ENCODE measurements at places on chromosomes 3 and 15.

- DNase-seq, result peak; percentile 61
These were observed 24.9 kb upstream of the SIAH2 start for GRCh38 chr3:150787741-150788370.

DNA sequence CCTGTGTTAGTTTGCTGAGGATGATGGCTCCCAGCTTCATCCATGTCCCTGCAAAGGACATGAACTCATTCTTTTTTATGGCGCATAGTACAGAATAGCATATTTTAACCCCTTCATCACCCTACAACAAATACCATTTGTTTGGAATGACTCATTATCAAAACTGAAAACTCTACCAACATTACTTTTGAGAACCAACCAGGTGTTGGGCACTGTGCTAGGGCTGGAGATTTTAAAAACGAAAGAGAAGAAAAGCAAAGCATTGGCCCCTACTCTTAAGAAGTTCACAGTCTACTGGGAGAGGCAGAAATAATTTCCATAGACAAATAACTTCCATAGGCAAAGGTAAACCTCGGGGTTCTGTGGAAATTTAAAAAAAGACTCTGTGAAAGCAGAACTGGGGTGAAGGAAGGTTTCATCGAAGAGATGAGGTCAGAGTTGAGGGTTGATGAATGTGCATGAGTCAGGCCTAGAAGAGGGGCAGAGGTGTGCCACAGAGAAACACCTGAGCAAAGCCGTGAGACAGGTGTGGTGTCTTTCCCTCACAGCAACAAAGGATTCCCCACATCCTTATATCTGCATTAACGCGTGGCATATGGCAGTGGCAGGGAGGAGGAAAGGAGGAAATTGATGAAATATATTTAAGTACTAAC, 51.0 kb downstream of the MCF2L2 start:
- no peak for DNase-seq

DNA sequence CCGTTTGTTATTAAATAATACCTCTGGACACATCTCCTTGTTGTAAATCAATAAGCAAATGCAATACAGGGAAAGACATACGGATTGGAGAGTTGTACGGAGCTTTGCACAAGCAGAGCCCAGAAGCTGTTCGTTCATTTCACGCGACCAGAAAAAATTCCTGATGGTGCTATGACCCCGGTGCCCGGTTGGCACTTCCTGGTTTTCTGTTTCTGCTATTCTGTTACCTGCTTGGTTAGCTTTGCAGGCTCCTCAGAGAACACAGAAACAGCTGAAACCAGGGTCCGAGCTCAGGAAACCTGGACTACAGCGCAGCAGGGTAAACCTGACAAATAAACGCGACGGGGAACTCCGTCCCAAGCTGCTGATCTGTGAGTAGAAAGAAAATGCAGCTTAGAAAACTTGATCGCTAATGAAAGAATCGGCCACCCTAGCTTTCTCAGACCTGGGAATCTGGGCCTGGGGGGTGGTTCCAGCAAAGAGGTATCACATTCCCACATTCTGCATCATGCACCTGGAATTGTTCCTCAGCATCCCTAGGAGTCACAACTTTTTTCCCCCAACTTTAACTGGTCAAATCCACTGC, 845 bp downstream of the CNTN3 start:
- no peak for DNase-seq

- DNase-seq, result no peak
These were observed 5.0 kb downstream of the C2CD4A start for GRCh38 chr15:62071711-62072308.

- no peak for DNase-seq
These were observed 309.4 kb upstream of the SOX2 start for GRCh38 chr3:181402347-181402746.

- DNase-seq, result no peak
These were observed 159.6 kb upstream of the IL12A start for GRCh38 chr3:159829056-159829455.

DNA sequence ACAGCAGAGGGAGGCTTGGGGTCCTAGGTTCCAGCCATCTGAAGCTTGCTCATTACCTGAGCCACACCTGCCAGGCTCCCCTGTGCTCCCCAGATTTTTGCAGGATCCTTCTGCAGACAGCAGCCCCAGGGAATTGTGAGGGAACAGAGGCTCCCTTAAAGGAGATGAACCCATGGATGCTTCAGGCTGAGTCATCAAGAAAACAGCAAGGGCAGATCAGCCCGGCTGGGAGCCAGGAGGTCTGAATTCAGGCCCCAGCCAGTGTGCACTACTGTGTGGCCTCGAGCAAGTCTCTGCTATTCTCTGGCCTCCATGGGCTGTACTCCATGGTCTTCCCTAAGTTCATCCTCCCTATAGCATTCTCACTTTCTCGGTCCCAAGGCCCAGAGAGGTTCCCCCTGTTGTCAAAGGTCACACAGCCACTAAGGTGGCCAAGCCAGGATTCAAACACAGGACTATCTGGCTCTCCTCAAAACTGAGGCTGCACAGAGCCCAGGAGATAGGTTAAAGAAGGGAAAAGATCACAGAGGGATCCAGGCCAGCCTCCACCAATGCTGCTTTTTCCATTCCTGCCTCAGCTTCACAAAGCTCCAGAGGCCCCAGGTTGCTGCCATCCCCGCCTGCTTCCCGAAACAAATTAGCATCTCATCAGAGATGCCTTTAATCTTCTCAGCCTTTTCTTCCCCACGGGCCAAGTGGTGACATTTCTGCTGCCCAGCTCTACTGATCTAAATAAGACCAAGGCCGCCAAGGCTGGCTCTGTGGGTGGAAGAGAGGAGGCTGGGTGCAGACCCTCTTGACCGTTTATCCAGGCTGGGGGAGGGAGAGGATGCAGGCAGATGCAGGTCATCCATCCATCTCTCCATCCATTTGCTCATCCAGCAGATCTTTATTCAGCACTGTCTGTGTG, 21.2 kb upstream of the GRIP2 start:
- DNase-seq, result no peak

GRCh38 chr3:179147514-179147872, 664 bp upstream of the PIK3CA start:
- no peak for DNase-seq

- DNase-seq, result no peak
These were observed 142.3 kb downstream of the TMCO5A start for GRCh38 chr15:38076786-38077185.

GRCh38 chr3:134483195-134483900, 2.4 kb downstream of the ANAPC13 start:
- DNase-seq, result no peak

- DNase-seq, result no peak
These were observed 176.7 kb upstream of the TLE3 start for GRCh38 chr15:70274255-70274880.

DNA sequence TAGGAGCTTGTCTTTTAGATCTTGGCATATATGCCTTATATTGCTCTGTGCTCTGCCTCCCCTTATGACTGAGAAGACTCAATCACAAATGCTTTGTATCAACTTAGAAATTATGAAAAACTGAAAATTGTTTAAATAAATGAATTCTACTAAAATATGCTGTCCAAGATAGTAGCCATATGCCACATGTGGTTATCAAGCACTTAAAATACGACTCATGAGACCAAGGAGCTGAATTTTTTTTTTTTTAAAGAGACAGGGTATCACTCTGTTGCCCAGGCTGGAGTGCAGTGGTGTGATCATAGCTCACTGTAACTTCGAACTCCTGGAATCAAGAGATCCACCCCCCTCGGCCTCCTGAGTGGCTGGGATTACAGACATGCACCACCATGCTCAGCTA, 118.3 kb downstream of the RFTN1 start:
- DNase-seq, result no peak

- DNase-seq, result no peak
These were observed 187.9 kb downstream of the SUCNR1 start for GRCh38 chr3:152061296-152061695.

GRCh38 chr15:71698742-71699141, 111.6 kb upstream of the NR2E3 start:
- DNase-seq, result no peak

DNA sequence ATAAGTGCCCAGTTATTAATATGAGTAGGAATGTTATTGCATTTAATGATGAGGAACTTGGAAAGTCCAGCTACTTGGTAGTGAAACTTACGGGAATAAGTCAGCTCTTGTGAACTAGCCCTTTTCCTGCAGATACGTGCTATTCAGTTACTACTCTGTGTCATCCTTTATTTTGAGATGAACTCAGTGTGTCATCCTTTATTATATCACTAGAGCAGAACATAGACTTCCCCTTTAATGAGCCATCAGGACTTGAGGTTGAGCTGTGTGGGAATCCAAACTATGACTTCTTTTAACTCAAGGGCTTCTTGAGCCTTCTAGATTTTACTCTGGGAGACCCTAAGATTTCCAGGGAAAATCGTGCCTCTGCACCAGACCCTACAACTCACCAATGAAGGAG, 3.6 kb downstream of the ACTC1 start:
- no peak for DNase-seq

DNA sequence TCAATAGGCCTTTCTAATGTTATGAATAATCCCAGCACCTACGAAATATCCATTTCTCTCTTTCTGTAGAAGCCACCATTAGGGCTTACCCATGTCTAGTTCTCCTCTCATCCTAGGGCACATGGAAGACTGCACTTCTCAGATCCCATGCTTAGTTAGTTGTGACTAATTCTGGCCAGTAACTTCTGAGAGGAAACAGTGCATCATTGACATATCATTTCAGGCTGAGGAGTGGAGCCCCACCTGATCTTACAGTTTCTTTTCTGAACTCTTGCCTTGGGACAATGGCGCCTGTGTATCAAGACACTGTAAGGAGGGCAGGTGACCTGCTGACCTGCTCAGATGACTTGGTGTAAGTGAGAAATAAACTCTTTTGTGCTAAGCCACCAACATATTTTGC, 39.4 kb upstream of the TBL1XR1 start:
- no peak for DNase-seq

GRCh38 chr3:63309768-63310167, 31.7 kb downstream of the SYNPR start:
- no peak for DNase-seq

- no peak for DNase-seq
These were observed 78.6 kb downstream of the ADAMTS7 start for GRCh38 chr15:78732634-78733033.

GRCh38 chr3:124007186-124007585, 15.3 kb upstream of the ROPN1 start:
- DNase-seq, result no peak

GRCh38 chr3:9088441-9089353, 125.4 kb upstream of the RAD18 start:
- no peak for DNase-seq

- DNase-seq, result no peak
These were observed 8.9 kb downstream of the ACAN start for GRCh38 chr15:88812133-88812532.

DNA sequence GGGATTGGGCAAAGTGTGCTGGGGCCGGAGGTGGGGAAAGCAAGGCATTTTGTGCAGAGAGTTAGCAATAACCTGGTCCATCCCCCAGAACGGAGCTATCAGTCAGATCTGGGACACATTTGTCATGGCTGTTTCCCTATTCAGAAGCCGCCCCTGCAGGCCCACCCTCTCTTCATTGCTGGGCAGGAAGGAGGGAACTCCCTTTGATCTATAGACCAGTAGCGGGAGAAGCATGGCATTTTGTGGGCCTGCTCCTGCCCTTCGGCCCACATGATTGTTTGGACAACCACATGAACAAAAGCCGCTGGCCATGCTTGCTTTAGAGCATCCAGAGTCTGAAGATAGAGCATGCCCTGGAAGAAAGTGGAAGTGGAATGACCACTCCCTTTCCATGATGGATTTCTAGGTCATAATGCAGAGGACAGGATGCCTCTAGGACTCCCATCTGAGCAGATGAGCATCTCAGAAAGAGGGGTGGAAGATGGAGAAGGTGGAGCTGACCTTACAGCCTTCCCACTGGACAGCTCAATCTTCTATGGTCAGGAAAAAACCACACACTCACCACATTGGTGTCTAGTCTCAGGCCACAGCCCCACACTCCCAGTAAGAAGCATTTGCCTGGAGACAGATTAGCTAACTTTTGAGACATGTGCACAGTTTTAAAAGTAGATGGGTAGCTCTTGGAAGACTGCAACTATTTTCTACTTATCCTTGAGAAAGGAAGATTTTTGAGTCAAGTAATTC, 11.9 kb upstream of the LRTM1 start:
- no peak for DNase-seq

DNA sequence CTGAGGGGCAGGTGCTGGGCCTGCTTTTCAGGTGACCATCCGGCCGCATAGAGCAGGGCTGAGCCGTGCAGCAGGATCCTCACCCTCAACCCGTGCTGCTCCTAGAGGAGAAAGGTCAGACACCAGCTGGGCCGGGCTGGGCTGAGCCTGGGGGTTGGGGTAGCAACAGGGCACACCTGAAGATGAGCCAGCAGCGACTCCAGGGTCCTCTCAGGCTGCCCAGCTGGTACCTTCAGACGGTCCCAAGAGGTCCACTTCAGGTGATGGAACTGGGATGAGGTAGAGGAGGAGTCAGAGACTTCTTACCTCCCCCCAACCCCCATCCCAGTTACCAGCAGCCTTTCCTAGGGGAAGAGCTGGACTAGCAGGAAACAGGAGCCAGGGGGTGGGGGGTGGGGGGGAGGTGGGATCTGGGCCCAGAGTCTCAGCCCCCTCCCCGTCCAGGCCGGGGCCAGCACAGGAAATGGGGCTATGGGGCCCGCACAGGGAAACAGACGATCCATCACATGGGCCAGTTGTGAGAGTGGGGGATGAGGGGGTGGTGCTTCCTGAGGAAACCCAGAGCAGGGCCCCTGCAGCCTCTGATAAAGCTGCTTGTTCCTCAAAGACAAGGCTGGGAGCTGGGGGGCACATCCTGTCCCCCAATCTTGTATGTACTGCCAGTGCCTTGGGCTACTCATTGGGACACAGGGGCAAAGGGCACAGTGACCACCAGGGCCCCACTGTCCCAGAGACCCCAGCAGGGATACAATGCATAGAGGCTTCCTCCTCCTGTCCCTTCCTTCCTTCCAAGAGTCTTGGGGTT, 3.0 kb downstream of the INKA1 start:
- no peak for DNase-seq

DNA sequence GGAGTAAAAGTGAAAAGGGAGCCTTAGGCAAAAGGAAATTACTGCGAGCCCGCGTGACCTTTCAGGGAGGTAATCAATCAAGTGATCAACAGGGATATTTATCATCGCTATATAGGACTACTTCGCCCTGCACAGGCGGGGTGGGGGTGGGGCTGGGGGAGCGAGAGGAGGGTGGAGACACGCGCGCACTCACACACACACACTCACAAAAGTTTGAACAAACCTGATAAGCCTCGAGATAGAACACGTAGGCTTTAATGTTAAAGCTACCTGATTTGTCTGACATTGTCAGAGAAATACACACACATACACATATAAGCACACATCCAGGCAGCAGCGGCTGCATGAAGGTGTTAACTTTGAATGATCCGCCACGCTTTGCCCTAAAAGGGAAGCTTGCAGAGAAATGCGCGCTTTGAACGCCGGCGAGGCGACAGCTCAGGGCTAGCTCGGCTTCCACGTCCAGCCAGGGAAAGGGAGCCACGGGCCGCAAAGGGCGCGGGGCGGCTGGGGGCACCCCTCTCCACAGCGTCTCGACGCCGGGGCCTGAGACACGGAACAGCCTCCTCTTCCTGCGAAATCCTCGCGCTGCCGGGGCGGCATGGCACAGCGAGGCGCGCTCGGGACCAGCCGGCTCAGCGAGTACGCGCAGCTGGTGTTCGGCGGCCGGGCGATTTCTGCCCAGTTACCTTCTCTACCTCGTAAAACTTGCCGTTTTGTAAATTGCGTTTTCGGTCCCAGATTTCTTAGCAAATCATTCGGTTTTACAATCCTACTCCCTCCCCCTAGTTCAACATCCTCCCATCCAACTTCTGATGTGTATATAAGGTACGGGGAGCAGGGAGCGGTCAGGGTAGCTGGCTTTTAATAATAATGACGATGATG, 4.8 kb upstream of the MECOM start:
- no peak for DNase-seq

GRCh38 chr15:96312641-96313335, 17.7 kb upstream of the NR2F2 start:
- no peak for DNase-seq

GRCh38 chr15:40016224-40016865, 22.6 kb downstream of the SRP14 start:
- DNase-seq, result no peak
